NCI-H510A (cell line): ENCODE measurements at places on chromosomes 6 and 20.
A peak's percentile ranks its signal among the peaks of the same experiment; 100 is the strongest.

- DNase-seq: no peak
Measured at GRCh38 chr20:53872081-53872541, 198.3 kb downstream of the BCAS1 start.

DNA sequence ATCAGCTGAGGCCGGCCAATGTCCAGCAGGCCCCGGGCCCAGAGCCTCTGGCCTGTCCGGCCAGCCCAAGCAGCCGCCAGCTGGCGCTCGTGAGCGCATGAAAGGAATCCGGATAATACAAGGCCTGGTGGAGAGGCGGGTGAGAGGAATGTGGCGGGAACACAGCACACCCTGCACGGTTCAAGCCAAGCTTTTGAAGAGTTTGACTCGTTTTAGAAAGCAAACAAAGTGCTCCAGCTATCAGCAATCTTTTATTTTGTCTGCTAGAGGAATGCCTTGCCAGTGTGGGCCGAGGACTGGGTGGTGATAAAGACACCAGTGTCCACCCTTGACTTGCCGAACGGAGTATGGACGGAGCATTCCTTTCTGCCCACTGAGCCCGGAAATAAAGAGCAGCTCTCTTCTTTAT lies 9.3 kb upstream of the NEDD9 start:
- no peak for DNase-seq

DNA sequence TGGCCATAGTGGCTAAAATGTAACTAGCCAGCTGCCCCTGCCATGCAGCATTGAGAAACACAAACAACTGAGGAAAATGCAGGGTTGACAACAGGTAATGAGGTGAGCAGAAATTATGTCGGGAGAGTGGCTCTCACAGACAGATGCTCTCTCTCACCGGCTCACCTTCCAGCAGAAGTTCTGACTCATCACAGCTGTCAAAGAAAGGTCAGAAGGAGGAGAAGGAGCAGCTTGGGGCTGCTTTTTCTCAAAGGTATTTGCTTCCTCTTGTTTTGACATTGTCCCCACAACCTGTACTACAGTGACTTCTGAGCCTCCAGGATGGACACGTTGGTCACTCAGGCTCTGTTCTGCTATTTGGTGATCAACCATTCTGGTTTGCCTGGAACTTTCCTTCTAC lies 190.5 kb upstream of the HEY2 start:
- no peak for DNase-seq

- DNase-seq: no peak
Measured at GRCh38 chr20:45944151-45944964, 9.9 kb downstream of the PCIF1 start.

DNA sequence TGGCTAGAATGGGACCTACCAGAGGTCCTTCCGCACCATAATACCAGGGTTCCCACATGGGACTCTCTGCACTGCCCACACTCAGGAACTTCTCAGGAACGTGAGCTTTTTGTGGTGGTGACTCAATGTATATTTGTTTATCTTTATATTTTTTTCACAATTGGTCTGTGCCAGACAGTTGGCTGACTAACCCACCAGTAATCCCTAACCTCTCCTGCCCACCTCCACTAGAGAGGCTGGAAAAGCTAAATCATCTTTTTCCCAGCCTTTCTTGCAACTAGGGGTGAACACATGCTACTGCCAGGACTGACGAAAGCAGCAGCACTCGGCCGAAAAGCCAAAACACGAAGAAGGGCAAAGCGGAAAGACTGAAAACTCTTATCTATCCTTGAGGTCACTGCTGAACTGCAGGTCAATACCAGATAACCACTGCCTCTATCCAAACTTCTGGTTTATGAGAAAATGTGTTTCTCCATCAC lies 112.9 kb downstream of the TRERF1 start:
- DNase-seq: no peak

GRCh38 chr20:34621383-34622367 lies 55.2 kb downstream of the PIGU start:
- no peak for DNase-seq

GRCh38 chr20:62376112-62377063 lies 9.3 kb upstream of the LAMA5 start:
- DNase-seq: no peak

- DNase-seq: no peak
Measured at GRCh38 chr20:51597389-51598231, 55.1 kb upstream of the NFATC2 start.

DNA sequence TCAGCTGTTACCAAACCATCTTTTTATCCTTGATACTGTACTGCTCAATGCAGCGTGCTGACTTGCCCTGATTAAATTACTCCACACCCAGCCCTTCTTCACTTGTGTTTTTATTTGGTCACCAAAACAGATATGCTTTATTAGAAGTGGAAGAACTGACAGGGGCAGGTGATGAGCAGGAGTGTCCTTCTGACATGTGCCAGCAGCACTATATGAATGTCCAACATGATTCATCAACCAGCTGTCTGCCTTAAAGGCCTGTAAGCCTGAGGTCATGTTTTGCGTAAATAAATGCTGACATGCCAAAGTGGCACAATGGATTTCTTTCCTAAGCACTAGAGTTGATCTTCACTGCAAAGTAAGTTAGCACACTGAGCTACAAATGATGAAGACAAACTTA lies 15.4 kb downstream of the POPDC3 start:
- DNase-seq: peak; percentile 27

- DNase-seq: no peak
Measured at GRCh38 chr6:36035225-36035624, 7.6 kb downstream of the MAPK14 start.

DNA sequence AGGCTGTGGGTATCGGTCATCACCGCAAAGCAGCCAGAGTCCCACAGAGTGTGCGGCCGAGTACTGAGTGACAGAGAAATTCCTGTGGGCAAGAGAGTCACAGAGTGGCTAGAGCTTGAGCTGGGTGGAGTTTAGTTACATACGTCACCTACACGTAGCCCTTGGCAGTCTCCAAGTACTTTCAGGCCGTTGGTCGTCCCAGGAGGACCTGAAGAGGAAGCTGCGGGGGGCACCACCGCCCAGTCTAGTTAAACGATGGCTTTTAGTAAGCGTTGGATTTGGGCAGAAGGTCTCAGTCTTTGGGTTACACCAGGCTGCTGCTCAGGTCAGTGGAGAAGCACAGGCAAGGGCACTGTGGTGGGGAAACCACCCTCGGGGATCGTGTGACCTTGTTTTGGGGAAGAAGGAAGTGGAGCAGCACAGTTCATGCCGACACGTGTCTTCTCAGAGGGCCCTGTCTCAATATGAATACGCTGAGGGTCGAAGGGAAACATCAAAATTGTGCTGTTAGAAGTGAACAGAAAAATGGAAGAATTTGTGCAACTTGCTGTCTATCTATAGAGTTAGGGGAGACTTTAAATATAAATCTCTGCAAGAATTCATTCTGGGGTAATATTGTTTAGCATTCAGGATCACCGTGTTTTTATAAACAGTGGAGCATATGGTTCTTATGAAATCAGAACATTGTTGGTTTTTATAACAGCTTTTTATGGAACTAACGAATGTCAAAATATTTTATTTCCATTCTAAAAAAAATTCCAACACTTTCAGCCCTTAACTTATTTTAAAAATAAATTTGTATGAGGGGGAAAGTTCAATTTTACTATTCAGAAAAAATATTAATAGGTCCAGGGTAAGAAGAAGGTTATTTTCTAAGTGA lies 28.6 kb downstream of the KIF25 start:
- no peak for DNase-seq

DNA sequence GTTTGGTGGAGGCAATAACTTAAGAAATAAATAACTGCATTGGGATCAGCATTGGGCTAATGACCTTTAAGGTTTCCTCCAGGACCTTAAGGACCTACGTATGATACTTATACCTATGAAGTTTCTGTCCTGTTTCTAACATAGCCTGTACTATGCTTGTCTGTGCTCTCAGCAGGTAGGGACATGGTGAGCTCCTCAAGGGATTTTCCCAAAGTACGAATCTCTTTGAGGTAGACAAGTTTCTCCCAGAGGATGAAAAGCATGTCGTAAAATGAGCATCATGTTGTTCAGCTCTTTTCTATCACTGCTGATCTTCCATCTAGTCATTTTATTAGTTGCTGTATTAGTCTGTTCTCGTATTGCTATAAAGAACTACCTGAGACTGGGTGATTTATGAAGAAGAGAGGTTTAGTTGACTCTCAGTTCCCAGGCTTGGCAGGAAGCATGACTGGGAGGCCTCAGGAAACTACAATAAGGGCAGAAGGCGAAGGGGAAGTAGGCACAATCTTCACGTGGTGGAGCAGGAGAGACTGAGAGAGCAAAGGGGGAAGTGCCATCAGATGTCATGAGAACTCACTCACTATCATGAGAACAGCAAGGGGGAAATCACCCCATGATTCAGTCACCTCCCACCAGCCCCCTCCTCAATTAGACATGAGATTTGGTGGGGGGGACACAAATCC lies 77.8 kb upstream of the TGM3 start:
- no peak for DNase-seq
